ENCODE measurements at places on chromosomes 7 and 10.

GRCh38 chr10:5609952-5610616 is 56.3 kb downstream of the ASB13 start:
- no peak for DNase-seq

DNA sequence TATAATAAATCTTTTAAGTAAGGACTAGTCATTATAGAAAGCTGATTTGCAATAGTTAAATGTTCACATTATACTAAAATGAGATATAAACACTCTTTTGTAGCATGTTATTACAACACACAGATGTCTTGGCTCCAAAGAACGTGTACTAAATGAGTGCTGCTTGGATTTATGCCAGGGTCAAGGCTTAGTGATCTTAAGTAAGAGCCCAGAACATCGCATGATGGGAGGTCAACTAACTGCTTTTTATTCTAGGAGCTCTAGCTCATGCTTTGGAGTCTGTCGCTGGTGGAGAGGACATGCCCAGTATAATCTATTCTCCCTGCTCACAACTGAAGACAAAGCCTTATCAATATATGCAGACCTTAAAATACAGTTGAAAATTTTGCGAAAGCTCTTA is 315.1 kb downstream of the BBS9 start:
- DNase-seq = no peak

DNA sequence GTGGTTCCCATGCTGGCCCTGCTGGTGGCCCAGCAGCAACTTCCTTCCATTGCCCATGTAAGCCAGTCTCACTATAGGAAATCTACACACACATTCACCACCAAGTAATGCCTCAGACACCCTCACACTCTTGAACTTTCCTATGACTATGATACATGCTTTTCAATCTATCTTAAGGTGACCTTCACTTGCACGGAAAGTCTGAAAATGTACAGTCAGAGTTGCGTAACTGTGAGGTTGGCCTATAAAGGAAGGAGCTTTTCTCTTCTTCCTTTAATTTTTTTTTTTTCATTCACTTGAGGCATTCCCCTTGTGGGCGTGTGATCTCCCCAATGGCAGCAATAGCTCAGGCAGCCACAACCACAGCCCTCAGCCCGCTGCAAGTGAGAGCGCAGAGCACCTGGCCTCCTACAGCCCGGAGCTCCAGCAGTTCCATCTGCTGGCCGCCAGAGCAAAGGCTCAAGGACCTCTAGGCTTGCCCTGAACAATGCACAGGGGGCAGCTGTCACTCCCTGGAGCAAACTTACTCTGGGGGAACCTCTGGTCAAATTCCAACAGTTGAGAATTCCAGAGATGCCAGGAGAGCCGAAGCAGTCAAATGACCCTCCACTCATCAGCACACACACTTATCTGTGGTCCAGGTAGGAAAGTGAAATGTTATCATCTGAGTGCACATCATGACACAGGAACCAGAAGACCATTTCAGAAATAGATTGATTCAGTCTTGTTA is 123.1 kb upstream of the ADO start:
- peak; percentile 78 for DNase-seq

DNA sequence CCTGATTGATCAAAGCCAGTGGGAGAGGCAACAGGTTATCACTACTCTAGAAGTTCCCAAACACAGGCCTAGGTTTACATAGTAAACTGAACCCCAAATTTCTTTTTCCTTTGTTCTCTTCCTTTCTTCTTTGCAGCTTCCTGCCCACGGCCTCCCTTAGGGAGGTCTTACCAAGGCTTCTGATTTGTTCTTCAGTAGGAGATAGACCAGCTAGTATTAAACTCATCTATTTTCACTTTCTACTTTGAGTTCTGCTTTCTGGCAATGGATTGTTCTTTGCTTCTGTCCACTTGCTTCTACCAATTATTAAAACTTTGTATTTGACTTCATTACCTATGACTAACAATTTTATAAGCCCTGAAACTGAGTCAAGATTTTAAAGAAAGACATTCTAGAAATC is 251.2 kb upstream of the FZD1 start:
- DNase-seq = no peak

DNA sequence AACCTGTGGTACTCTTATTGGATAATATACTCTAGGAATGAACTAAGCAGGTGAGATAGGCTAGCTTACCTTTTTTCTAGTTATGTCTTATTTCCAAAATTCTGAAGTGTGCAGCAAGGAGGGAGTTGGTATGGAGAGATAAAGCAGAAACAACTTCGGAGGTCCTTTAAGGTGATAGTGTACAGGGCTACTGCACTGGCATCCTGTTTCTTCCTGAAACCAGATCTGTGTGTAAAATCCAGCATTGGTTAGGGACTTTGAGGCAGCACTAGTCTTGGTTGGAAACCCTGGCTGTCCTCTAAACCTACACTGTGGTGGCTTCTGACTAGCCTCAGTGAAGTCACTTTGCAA is 66.9 kb upstream of the STRIP2 start:
- DNase-seq = no peak

DNA sequence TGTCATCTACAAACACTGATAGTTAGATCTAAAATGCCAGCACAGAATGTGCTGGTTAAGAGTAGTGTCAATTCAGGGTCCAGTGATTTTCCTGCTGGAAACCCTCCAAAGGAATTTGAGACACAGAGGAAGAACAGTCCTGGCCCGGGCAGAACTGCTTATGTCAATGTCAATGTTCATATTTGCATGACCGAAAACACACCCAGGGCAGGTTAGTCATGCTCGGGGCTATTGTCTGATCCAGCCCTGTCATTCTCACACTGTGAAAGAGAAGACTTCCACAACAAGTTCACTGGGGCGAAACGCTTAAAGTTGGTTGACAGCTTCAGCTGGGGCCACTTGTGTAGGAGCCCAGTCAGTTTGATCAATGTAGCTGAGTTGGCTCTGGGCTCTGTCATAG is 139.3 kb downstream of the C1GALT1 start:
- no peak for DNase-seq

DNA sequence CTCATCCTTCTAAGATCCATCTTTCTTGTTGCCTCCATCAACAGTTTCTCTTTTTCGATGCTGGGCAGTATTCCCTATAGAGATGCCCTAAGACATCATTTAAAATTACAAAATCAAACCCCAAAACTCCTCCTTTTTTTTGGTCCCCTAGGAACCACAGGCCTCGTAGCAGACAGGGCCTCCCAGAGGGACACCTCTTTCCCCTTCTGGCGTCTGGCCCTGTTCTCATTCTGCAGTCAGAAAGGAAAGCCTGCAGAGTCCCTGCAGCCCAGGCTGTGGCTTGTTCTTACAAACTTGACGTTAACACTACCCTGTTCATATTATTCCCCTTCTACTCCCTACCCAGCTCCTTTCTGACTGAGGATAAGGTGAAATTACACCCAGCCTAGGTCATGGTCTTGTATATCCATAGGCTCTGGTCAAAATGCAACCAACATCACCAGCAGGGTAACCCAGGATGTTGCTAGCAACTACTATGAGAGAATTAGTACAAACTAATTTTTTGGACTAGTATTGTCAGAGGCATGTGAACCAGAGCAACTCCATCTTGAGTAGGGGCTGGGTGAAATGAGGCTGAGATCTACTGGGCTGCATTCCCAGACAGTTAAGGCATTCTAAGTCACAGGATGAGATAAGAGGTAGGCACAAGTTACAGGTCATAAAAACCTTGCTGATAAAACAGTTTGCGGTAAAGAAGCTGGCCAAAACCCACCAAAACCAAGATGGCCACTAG is 3.5 kb upstream of the EPHA1 start:
- no peak for DNase-seq

DNA sequence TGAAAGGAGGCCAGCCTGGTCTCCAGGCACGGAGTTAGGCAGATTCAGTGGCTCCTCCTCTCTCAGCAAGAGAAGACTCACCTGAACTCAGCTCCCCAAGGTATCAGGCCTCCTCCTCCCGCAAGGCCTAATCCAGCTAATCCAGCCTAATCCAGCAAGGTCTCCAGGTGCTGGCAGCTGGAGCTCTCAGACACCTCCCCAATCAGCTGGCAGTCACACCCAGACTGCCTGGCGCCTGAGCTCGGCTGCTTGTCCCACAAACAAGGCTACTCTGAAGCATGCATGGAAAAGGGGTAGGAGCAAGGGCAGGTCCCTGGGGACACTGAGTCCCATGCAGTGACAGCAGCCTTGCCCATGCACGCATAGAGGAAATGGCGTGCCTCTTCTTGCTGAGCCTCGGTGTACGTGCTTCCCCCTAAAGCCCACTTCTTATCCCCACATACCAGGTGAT is 3.3 kb upstream of the OPN4 start:
- no peak for DNase-seq

DNA sequence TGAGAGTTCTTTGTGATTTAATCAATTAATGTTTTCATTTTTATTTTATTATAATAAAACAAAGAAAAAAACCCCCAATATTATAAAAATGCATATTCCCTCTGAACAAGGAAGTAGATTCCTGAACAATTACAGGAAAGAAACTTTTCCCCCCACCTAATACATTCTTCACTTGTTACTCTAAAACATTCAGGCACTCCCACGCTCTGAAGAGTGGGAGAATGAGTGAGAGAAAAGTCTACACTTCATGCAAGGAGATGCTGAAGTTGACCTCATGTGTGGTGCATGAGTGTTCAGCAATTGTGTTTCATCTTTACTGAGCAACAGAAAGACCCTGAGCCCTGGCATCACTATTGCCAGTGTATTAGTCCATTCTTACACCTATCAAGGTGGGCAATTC is 244.2 kb upstream of the IGFBP3 start:
- no peak for DNase-seq

- no peak for DNase-seq
Observed at GRCh38 chr10:133224756-133225372, 5.2 kb upstream of the UTF1 start.

- DNase-seq = no peak
Observed at GRCh38 chr7:158257001-158257400, 330.6 kb downstream of the PTPRN2 start.

GRCh38 chr7:415646-416525 is 103.8 kb downstream of the PDGFA start:
- DNase-seq = no peak

All from SIG-M5 (cell line).